NCI-H187 treated with DMSO at 0.1 percent for 48 hours (cell line): ENCODE measurements at places on chromosomes 11 and 22.

- DNase-seq = no peak
These were observed 39.5 kb downstream of the LMO1 start for GRCh38 chr11:8224161-8224591.

GRCh38 chr11:72308226-72309073 lies 64.5 kb upstream of the PHOX2A start:
- DNase-seq = peak; percentile 95

GRCh38 chr11:8532475-8532874 lies 61.6 kb downstream of the STK33 start:
- DNase-seq = no peak

- no peak for DNase-seq
These were observed 55.8 kb downstream of the NECTIN1 start for GRCh38 chr11:119673052-119673758.

- no peak for DNase-seq
These were observed 48.2 kb upstream of the MYEOV start for GRCh38 chr11:69245491-69246345.

- no peak for DNase-seq
These were observed 1.5 kb downstream of the SLC43A1 start for GRCh38 chr11:57513911-57514537.

- no peak for DNase-seq
These were observed 5.3 kb upstream of the MALAT1 start for GRCh38 chr11:65493367-65494176.

- no peak for DNase-seq
These were observed 2.8 kb downstream of the PARVB start for GRCh38 chr22:44026630-44027511.

DNA sequence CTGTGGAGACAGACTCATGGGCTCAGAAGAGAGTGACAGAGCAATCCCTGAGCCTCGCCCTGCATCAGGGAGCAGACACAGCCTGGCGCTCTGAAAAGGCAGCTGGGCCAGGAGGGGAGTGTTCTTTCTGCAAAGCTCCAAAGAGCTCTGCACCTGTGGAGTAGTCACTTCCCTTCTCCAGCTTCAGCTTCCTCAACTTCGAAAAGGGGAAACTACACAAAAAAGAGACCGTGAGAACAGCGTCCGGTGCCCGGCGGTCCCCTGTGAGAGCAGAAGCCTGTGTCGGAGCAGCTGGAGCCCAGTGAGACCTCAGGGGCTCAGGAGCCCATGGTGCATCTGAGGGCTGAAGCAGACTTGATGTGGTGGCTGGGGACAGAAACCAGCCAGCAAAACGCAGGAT lies 35.1 kb downstream of the TP53I11 start:
- no peak for DNase-seq

GRCh38 chr11:132278801-132279574 lies 908.6 kb downstream of the NTM start:
- DNase-seq = peak; percentile 22

DNA sequence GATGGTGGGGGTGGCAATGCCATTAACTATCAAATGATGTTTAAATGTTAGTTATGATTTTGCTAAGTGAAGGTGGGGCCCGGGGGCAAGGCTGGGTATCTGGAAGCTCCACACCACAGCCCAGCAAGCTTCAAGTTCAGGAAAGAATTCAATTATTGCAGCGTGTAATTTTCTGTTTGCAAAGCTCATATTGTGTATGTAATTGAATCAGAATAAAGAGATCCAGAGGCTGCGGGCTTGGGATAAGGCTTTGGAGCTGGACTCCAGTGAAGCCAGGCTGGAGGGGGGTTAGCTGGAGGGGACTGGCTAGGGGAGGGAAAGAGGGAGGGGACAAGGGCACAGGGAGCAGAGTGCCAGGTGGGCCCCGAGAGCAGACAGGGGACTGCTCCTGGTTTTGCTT lies 557.1 kb upstream of the CADM1 start:
- DNase-seq = no peak

- DNase-seq = no peak
These were observed 500.1 kb downstream of the BRD1 start for GRCh38 chr22:49327411-49328117.

DNA sequence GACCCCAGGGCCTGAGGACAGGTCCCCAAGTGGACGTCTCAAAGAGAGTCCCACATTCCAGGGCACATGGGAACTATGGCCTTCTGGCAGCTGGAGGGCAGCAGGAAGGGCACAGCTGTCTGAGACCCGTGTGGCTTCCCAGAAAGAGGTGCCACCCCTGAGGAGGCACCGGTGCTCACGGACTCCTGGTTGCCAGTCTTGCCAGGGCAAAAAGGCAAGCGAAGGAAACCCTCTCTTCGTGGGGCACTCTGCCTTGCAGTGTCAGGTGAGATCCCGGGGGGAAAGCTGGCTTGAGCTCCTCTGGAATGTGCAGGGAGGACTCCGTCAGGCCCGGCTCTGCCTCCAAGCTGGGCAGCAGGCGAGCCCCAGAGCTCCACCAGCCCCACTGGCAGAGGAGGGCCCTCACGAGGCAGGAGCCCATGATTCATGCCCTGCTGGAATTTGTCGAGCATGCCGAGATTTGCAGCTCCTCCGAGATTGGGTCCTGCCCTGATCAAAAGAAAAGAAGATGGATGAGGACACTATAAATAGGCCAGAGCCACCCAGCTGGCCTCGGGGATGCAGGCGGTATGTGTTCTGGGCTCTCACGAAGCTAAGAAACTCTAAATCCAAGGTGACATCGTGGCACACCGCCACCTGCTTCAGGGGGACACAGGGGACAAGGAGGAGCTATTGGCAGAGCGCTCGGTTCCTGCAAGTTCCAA lies 9.9 kb upstream of the CELSR1 start:
- no peak for DNase-seq

DNA sequence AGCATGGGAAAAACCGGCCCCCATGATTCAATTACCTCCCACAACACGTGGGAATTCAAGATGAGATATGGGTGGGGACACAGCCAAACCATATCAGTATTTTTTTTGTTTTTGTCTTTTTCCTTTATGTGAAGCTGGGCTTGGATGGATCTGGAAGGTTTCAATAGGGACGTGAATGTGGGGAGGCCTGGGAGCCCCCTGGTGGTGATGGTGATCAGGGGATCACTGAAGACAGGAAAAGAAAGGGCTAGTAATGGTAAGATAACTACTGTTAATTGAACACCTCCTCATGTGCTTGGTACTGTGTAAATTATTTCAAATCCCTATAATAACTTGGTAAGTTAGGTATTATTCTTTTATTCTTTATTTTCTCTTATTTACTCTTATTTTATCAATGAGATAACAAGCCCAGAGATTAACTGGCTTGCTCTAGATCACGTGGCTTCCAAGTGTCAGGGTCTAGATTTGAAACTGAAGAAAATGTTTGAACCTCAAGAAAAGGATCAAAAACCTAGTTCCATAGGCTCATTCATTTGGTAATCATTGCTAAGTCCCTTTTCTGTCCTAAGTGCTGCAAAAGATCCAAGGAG lies 364.2 kb downstream of the TENM4 start:
- DNase-seq = no peak
